ENCODE measurements at places on chromosomes 1 and 21. TPM values are rescaled to one million over a fixed set of nuclear protein-coding genes. Genes with fewer than 3 reads are reported as not detected.

EPHB2 gene
- total RNA-seq: 8.5 TPM

- DNase-seq: no peak
Observed at GRCh38 chr1:29630756-29631155, 394.4 kb downstream of the PTPRU start.

DNA sequence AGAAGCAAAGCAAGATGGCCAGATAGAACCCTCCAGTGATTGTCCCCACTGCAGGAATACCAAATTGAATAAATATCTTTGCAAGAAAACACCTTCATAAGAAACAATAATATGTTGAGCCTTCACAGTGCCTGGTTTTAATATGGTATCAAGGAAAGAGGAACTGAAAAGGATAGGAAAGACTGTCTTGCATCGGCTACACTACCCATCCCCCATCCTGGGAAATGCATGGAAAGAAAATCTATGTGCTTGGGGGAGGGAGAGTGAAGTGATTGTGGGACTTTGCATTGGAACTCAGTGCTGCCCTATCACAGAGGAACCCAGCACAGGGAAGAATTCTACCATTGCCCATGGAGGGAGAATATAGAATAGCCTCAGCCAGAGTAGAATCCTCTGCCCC lies 28.6 kb upstream of the AK5 start:
- no peak for DNase-seq

GRCh38 chr1:183569141-183569540 lies 21.1 kb downstream of the NCF2 start:
- DNase-seq: no peak

GRCh38 chr1:21687081-21687529 lies 17.9 kb upstream of the RAP1GAP start:
- no peak for DNase-seq

DNA sequence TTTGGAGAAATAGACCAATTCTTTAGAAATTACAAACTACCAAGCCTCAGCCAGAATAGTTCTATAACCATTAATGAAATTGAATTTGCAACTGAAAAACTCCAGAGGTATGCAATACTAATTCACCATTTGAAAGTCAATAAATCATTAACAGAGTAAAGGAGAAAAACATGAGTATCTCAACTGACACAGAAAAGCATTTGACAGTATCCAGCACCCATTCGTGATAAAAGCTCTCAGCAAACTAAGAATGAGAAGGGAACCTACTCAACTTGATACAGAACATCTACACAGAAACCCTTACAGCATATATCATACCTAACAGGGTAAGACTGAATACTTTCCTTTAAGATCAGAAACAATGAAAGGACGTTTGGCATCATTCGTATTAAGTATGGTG lies 54.3 kb downstream of the ST6GALNAC5 start:
- no peak for DNase-seq

Measured in lung (tissue), 17 donors.